ENCODE measurements at places on chromosomes 3 and 15. TPM values are rescaled to one million over a fixed set of nuclear protein-coding genes. Genes with fewer than 3 reads are reported as not detected.

The TUSC7 gene
- not detected for polyA plus RNA-seq

The CLEC3B gene
- polyA plus RNA-seq = 49.2 TPM

The FGF12 gene
- 0.12 TPM for polyA plus RNA-seq

The AGBL1 gene
- polyA plus RNA-seq = not detected

The NR2F2 gene
- 66.5 TPM for polyA plus RNA-seq

The ADGRG7 gene
- not detected for polyA plus RNA-seq
